Activated T-helper 1 cell treated with anti-CD3 and anti-CD28 coated beads, Interleukin-2, amount 50 U/mL, for 16 hours (primary cell): ENCODE measurements at places on chromosomes 6 and 20.

- no peak for DNase-seq
These were observed 60.2 kb downstream of the UBE2V1 start for GRCh38 chr20:50052550-50053361.

- no peak for DNase-seq
These were observed 6.6 kb upstream of the PLEKHG1 start for GRCh38 chr6:150593119-150593518.

DNA sequence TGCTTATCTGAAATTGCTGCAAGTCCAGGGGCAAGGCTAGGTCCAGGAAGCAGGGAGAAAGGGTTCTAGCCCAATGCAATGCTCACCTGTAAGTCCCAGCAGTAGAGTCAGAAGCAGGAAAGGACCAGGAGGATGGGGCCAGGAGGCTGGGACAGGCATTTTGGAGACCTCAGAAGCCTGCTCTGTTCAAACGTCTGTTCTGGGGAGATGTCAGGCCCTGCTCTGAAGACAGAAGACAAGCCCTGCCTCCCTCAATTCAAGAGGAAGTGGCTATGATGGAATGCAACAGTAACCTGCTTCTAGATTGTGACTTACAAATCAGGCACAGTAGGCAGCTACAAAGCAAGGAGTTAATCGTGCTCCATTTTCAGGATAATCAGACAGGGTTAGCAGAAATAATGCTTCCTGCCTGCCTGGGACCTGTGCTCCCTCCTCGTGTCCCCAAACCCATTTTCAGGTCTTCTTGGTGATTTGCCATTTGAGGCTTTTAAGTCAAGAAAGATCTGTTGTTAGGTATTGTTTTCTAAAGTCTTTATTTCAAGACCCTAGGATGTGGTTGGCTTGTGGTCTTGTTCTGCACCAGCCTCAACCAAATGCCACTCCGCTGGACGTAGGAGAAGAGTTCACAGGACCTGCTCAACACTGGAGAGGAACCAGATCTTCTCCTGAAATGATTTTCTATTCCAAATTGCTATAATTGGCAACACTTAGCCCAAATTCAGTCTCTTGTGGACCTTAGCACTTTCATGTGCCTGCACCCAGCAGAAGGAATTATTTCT, at the start of gene SIRPG:
Gene SIRPG, minus strand, starts transcription at position 224 of the 779 bp plus-strand sequence. Its CDS starts 65 bp downstream, at position 159.
- no peak for DNase-seq

DNA sequence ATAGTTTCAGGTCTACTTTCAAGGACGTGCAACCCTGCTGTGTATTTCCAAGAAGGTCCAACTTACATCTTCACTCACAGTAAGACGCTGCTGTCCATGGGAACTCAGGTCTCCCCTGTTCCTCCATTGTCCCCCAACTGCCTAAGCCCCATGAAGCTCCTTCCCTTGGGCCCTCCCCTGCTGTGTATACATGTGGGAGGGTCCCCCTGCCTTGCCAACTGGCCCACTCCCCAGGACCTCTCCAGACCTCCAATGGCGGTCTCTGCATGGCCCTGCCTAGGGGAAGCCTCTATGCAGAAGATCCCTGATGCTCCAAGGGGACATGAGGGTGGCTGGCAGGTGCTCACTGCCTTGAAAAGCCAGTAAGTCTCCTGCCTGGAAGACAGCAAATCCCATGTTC, 186.7 kb upstream of the CST7 start:
- DNase-seq: no peak

DNA sequence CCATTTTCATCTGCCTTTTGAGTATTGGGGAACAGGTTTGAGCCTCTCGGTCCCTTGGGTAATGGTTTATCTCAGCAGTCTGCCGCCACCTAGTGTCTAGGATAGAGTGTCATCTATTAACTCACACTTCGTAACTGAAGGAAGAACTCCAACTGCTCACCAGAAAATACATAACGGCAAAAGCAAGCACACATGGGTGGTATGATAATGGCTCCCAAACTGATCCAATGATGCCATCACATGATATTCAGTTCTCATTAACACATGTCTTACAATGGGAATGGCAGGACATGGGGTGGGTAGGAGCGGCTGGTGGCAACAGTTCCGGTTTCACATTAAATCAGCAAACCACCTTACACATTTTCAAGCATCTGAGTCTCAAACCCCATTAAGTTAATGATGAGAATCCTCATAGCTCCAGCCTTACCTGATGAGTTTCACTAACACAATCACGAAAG, 110.7 kb upstream of the PHACTR1 start:
- DNase-seq: no peak

GRCh38 chr20:34143951-34144350, 31.9 kb upstream of the EIF2S2 start:
- DNase-seq: no peak

GRCh38 chr20:415820-416322, 7.8 kb downstream of the RBCK1 start:
- no peak for DNase-seq

- DNase-seq: no peak
These were observed 143.5 kb downstream of the FLRT3 start for GRCh38 chr20:14193885-14194284.

DNA sequence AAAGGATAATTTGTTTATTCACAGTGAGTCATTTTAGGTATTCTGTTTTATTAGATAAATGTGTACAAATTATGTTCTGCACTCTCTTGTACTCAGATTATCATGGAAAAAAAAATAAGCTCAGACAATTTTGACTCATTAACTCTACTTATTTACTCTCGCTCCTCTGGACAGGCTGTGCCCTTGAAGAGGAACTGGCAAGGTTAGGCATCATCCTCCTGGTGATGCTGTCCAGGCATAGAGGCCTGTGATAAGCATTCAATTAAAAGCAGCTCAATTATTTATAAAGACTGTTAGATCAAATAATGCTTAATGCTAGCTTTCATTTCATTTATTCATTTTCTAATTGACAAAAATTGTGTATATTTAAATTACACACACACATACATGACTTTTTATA, 518.5 kb downstream of the TENT5A start:
- no peak for DNase-seq

DNA sequence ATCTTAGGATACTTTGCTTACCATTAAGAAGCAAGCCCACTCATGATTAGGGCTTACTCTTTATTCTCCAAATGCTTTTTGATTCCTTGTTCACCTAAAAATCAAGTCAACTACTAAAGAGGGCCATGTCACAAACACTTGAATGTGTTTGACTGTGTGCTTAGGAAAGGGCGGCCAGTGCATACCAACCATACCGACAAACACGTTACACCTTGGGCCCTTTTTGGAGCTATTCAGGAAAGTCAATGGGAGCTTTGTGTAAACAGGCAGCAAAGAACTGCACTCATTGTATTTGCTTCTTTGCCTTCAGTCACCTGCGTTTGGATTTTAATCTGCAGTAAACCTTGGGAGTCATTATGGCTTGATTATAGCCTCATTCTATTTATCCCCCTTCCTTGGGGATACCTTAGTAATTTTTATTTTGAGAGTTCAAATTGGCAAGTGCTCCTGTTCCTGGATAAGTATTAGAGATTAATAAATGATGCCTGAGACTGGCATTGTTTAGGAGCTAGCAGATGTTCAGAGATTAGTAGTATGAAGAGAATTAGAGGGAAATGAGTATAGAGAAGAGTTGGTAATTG, 102.6 kb upstream of the HDGFL1 start:
- DNase-seq: no peak

- no peak for DNase-seq
These were observed 667 bp downstream of the CAP2 start for GRCh38 chr6:17393892-17394631.

DNA sequence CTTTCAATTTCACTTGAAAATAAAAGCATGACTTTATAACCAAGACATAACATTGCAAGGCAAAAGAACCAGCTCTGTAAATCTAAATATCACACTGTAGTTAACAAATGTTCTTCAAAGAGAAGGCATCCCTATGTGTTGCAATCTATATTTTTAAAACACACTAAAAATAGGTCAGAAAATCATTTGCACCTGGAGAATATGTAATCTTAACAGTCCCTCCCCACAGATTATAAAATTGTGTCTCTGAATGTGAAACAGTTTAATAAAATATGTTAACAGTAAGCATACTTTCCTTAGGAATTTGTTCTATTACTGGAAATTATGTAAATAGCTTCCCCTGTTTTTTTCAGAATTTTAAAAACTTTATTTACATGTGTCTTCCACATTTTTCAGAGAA, 351.9 kb downstream of the COL12A1 start:
- no peak for DNase-seq

GRCh38 chr6:160221918-160222317, 36.7 kb downstream of the SLC22A2 start:
- no peak for DNase-seq

- DNase-seq: no peak
These were observed 38.3 kb upstream of the LTV1 start for GRCh38 chr6:143804835-143805239.

GRCh38 chr20:5065879-5066383, 53.8 kb downstream of the PCNA start:
- no peak for DNase-seq

DNA sequence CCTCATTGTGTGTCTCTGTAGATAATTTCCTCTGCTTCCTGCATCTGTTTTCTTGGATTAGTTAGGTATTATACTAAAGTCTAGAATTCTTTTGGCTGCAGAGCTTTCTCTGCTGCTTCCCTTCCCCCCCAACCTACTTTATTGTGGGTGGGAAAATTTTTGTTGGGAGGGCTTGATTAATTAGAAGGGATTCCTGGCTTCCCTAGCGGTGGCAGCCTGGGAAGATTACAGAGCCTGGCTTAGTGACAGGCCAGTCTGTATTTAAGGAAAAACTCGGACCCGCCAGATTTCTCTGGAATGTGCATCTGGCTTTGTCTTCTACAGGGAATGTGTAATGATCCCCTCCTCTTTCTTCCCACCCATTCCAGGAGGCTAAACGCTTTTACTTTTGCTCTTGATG, 31.2 kb downstream of the SLX4IP start:
- DNase-seq: no peak

GRCh38 chr20:49999329-49999728, 16.5 kb downstream of the SNAI1 start:
- no peak for DNase-seq

DNA sequence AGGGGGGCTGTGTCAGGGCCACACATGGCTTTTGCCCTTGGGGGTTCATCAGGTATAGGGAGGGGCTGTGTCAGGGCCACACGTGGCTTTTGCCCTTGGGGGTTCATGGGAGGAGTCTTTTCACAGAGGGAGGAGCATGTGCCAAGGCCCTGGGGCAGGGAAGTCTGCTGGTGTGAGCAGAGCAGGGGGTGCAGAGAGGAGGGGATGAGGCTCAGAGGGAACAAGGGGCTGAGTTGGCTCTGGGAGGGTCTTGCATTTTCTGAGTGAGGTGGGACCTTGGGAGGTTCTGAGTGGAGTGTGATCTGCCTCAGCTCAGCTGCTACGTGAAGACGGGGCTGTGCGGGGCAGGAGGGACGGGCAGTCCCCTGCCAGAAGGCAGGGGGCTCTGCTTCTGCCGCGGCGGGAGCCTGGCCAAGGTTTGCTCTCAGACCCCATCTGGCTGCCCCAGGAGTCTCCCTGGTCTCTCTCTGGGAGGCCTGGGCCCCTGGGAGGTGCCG, 6.0 kb upstream of the SOX18 start:
- DNase-seq: no peak

- DNase-seq: no peak
These were observed 112.2 kb downstream of the IRF4 start for GRCh38 chr6:503610-504362.

- DNase-seq: no peak
These were observed 56.1 kb downstream of the TXLNB start for GRCh38 chr6:139235661-139236060.

DNA sequence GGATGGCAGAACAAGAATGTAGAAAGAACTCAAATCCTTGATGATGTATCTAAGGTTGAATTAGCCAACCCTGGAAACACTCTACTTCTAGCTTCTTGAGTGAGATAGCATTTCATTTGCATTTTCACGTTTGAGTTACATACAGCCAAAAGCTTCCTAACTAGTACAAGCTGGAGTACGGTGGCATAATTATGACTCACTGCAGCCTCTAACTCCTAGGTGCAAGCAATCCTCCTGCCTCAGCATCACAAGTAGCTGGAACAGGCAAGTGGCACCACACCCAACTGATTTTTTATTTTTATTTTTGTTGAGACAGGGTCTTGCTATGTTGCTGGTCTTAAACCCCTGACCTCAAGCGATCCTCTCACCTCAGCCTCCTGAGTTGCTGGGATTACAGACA, 36.5 kb upstream of the STK35 start:
- no peak for DNase-seq

- no peak for DNase-seq
These were observed 113.6 kb upstream of the PTPN1 start for GRCh38 chr20:50396623-50397022.

DNA sequence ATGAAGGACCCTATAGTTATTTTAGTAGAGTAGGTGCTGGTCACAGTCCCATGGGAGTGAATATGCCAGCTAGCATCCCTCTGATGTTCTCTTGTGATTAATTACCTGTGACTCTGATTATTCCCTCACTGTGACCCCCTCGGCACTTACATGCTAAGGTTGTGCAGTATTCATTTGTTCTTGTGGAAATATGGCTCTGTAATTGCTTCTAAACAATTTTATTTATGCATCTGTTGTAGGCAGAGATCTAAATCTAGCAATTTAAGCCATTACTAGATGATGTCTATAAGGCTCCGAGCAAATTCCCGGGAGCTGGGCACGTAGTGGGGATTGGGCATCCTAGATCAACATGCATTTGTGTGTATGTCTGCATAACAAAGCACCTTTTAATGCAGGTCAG, 961.7 kb downstream of the KIF16B start:
- no peak for DNase-seq

- no peak for DNase-seq
These were observed 474 bp downstream of the RBM38 start for GRCh38 chr20:57391439-57392301.

DNA sequence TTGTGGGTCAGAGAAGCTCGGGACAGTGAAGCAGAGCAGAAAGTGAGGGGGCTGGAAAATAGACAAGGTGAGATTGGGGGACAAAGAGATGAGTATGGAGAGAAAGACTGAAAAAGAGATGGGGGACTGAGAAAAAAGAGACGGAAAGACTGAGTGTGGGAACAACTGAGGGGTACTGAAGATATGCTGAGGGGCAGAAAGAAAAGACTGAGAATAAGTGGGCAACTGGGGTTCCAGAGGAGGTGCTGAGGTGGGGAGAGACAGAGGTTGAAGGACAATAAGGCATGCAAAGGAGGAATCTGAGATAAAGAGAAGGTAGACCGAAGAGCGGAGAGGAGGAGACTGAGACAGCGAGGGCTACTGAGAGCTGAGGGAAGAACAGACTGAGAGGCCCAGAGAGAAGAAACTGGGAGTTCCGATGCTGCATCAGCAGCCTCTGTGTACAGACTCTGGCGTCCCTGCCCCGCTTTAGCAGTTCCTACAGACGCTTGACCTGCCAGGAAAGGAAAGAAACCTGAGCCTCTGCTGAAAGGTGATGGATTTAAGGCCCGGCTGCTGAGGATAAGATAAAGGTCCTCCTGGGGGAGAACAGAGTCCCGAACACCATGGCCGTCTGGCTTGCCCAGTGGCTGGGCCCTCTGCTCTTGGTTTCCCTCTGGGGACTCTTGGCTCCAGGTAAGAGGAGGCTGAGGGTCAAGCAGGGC, at the start of gene PRSS16:
Gene PRSS16, plus strand, starts transcription at position 569 of the 704 bp plus-strand sequence. Its CDS starts 37 bp downstream, at position 606.
- DNase-seq: no peak

DNA sequence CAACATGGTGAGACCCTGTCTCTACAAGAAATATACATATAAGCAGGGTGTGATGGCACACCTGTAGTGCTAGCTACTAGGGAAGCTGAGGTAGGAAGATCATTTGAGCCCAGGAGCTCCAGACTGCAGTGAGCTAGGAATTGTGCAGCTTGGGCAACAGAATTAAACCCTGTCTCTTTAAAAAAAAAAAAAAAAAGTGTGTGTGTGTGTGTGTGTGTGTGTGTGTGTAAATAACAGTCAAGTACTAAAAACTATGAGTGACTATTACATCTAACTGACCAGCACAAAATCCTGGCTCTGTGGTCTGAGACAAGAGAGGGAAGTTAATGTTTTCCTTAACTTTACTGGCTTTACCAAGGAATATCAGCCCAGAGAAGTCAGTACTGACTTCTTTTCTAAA, 32.8 kb downstream of the REPS1 start:
- DNase-seq: no peak
